Stimulated activated CD8-positive, alpha-beta memory T cell treated with anti-CD3 and anti-CD28 coated beads, Interleukin-4, amount 100 ng/mL, for 4 hours (primary cell): ENCODE measurements at places on chromosomes 3 and 15.

DNA sequence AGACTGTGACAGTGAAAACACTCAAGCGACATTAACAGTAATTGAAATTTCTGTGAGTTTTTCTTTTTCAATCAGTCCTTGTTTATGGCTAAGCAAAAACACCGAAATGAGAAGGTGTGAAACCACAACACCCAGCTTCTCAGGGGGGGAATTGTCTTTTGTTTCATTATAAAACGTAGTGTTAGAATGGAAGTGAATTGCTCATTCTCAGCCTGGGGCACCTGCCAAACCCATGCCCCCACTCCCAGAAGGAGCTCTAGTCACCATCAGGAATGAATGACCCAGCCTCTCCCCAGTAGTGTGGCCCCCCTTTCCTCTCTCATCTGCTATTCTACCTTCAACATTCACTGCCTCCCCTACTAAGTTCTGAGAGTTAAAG lies 185.8 kb upstream of the CFAP20DC start:
- DNase-seq, result no peak

- DNase-seq, result no peak
Observed at GRCh38 chr3:111589303-111590142, 5.6 kb downstream of the ZBED2 start.

- DNase-seq, result no peak
Observed at GRCh38 chr3:172270557-172271166, 177.6 kb downstream of the GHSR start.

DNA sequence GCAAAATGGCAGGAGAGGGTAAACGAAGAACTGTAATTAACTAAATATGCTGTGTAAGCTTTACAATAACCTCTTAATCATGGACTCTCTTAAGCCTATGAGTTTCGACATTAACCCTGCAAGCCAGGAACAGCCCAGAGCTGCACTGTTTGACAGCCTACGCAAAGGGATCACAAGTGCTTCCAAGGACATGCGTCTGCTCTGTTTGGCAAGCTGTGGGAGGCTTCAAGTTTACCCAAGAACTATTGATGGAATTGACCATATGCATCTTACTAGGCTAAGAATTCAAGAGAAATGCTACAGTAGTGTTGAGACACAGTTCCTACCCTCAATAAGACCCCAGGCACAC lies 66.0 kb downstream of the PDZRN3 start:
- no peak for DNase-seq

- DNase-seq, result no peak
Observed at GRCh38 chr3:48125013-48125705, 63.1 kb downstream of the CDC25A start.

GRCh38 chr3:31973837-31974236 lies 7.2 kb downstream of the OSBPL10 start:
- no peak for DNase-seq

DNA sequence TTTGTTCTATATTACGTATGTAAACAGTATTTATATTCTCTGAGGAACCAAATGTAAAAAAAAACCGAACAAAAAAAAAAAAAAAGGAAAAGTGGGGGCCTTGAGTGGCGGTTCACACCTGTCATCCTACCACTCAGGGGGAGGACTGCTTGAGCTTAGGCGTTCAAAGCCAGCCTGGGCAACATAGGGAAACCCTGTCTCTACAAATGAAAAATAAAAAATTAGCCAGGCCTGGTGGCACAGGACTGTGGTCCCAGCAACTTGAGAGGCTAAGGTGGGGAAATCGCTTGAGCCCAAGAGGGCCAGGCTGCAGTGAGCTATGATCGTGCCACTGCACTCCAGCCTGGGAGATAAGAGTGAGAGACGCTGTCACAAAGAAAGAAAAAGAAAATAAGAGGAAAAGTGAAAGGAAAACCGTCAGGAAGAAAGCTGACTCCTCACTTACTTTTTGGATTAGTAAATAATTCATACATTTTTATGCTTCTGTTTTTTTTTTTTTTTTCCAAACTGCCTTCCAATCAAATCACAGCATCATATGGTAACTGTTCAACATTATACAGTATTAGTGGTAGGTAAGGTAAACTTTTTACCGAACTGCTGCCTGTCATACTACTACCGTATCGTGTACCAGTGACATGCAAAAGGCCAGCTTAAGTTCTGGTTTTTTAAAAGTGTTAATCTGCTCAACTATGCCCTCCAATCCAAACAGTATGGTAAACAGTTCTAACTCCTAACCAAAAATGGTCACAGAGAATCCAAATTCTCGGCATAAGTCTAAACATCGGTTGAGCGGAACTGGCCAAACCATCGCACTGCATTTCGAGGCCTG lies 1.2 kb downstream of the PHC3 start:
- no peak for DNase-seq

GRCh38 chr15:79451361-79451999 lies 19.3 kb downstream of the MINAR1 start:
- DNase-seq, result no peak

GRCh38 chr3:38029400-38030125 lies at the start of gene PLCD1:
TSS of gene PLCD1 (minus strand) at chr3:38029642. CDS start at chr3:38029539, 103 bp downstream.
- DNase-seq, result no peak

DNA sequence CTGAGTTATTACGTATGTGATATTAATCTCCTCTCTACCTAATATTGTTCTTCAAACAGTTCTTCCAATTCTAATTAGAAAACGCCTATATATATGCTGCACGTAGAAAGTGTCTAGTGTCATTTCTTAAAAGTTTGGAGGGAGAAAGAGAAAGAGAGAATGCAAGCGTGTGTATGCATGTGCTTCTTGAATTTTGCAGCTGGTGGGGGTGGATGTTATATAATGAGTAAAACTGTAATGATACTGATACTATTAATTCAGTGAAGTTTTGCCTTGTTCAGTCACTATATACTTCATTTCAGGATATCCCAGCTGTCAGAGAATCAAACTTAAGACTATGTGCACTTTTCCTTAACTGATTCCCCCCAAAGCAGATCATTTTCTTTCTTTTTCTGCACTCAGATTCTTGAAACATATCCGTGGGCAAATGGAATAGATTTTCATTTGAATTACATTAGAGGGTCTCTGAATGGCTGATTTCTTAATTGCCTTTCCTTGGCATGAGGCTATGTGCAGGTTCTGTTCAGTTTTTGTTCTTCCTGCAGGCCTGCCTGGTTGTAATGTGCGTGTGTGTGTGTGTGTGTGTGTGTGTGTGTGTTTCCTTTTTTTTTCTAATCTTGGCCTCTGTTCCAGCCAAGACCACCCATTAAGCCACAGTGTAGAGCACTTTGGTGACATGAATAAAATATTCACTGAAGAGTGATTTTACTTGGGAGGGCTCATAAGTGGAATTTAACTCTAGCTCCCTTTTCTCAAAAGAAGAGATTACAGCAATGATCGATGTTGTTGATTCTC lies 617.5 kb downstream of the RBMS3 start:
- no peak for DNase-seq

DNA sequence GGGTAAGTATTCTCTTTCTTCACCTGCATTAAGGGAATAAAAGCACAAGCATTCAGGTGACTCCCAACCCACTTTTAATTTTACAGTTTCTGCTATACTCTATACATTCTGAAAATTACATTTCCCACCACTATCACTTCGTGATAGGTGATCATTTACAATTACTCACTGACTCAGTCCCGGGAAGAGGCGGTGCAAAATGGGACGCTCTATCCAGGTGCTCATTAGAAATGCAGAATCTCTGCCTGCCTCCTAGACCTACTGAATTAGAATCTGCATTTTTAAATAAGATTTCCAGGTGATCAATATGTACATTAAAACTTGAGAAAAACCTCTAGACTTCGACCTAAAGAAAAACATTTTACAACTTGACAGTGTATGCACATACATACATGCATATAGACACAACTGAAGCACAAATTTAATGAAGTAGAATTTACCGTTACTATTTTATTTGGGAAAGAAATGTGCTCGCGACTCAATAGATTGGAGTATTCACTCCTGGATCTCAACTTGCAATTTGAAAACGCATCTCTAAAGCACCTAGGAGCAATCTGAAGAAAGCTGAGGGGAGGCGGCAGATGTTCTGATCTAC lies 598 bp upstream of the TGFBR2 start:
- no peak for DNase-seq

DNA sequence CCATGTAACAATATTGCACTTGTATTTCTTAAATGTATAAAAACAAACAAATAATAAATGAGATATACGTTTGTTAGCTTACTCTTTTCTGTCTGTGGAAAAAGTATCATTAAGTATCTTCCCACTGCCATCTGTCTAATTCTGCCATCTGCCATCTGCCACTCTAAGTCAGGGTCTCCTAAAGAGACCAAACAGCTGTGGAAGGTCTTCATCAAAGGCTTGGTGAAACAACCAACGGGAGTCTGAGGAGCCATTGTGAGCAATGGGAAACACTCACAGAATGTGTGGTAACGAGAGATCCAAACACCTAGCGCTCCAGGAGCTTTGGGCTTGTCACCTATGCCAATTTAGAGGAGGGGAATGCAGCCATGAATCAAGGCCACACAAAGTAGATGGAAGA lies 28.7 kb upstream of the PFN2 start:
- no peak for DNase-seq

DNA sequence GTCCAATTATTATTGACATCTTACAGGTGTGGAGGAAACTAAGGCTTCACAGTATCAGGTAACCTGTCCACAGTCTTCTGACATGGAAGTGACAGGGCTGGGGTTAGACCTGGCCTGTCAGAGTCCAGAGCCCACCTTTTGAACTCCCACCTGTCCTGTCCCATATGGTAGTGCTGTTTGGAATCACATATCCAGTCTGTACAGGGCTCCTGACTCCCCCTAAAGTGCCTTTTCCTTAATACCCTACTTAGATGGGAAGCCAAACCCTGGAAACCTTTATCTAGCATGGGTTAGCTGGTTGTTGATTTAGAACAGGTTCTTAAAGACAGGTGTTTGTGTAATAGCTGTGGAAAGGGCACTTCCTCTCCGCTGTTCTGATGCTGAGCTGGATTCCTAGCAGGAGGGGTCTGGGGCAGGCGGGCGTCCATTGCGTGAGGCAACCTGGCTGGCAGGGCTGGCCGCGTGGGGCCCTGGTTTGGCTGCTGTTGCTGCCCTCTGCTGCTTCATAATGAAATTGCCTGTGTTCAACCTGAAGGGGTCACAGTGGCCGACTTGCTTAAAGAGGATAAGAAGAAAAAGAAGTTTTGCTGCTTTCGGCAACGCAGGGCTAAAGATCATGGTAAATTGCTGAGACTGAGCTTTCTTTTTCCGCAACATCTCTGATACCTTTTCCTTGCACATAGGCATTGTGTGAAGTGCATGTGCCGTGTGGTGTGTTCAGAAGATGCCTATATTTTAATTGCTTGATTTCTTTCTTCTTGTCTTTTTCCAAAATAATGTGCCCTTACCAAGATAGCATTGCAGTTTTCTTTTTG lies 136.2 kb downstream of the CHDH start:
- peak; percentile 18 for DNase-seq

DNA sequence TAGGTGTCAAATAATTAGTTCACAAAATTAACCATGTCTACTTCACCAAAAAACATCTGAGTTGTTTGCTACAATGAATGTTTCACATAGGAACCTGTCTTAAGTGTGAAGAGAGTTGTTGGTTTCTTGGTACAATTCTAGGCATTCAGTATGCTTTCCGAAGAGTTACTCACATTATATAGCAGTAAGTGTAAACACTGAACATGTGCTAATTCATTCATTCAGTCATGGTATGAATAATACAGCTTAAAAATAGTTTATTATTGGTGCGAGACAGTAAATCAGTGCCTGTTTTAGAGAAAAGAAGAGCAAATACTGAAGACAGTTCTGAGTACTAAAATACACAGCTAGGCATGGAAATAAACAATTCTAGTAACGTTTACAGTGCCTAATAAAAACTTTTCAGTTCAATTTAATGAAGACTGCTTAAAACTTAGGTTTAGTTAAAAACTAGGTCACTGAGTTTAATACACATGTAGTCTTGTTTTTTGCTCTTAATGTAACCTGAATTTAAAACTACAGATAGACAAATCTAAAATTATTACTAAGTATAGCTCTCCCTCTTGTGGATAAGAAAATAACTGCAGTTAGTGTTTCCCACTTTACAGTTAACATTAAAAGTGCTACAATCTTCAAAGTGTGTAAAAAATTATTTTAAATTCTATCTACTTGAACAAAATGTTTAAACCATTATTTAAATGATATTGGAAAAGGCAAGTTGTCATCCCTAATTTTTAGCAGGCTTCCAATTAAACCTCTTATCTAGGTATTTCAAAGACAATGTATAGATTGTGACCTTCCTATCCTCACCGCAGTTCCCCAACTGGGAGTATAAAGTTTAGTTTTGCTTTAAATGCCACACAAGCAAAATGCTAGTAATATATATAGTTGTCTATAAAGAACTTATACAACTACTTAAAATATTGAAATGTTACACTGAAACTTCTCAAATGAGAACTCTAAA lies 20.1 kb upstream of the ZCWPW2 start:
- no peak for DNase-seq

DNA sequence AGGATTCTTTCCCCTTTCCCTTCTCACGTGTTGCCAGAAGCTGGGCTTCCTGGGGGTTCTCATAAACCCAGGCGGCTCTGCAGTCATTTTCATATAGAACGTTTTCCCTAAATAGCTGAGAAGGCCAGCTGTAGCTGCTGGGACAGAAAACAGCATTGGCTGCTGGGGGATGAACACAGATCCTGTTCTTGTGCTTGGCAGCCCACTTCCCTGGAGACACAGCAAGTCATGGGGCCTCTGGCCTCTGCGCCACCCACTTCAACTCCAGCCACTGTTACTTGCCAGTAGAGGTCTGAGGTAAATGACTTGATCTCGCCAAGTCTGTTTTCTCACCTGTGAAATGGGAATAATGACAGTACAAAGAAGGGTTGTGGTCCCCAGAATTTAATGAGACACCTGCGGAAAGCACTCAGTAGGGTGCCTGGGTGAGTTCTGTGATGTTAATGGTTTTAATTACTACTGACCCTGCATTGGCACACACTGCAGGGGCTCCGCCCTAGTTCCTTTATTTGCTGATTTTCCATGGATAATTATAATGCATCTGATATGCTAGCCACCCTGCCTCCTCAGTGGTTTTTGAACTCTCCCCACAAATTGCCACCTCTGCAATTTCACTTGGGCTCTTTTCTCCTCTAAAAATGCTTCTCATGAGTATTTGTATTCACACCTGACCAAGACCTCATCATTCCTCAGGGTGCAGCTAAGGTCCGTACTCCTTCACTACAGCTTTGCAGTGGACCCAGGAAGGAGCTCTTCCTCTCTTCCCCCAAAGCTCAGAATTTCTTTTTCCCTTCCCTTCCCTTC lies 274.7 kb downstream of the RPLP1 start:
- DNase-seq, result no peak

- DNase-seq, result no peak
Observed at GRCh38 chr3:153084431-153084830, 77.6 kb upstream of the RAP2B start.

GRCh38 chr3:39106851-39107387 lies 508 bp downstream of the GORASP1 start:
- no peak for DNase-seq

GRCh38 chr3:139248593-139249255 lies 95.1 kb upstream of the MRPS22 start:
- DNase-seq, result no peak

DNA sequence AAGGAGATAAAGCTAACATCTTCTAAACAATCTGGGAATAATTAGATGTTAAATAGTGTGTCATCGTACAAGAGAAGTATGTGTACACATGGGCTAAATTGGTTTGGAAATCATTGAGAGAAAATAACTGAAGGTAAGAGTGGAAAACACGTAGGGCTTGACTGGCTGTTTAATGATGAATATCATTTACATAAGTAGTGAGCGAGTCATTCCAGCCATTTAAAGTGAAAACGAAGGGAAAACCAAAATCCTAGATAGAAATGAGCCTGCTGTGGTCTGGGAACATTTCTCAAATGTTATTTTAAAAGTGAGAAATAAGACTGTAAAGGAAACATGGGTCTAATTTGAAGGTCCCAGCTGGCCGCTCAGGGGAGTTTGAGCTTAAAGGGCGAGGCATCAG lies 41.9 kb upstream of the KCNMB2 start:
- no peak for DNase-seq
